ENCODE measurements at places on chromosomes 12 and 14. TPM values are rescaled to one million over a fixed set of nuclear protein-coding genes. Genes with fewer than 3 reads are reported as not detected.
A peak's percentile ranks its signal among the peaks of the same experiment; 100 is the strongest.

- DNase-seq: no peak
These were observed 748 bp upstream of the ACVRL1 start for GRCh38 chr12:51906430-51907082.

- peak; percentile 79 for DNase-seq
These were observed 16.0 kb upstream of the SELPLG start for GRCh38 chr12:108649669-108650068.

- peak; percentile 57 for DNase-seq
These were observed 259.1 kb downstream of the PCNX1 start for GRCh38 chr14:71166180-71166837.

- DNase-seq: no peak
These were observed 11.3 kb downstream of the ARL6IP4 start for GRCh38 chr12:122991623-122992275.

Gene DENND5B
- 18.1 TPM for total RNA-seq

Gene TCL1B
- 0.42 TPM for total RNA-seq

Gene ASPG
- not detected for total RNA-seq

Gene PTPRO
- 3.0 TPM for total RNA-seq

Data from Daoy (cell line).